ENCODE measurements at places on chromosomes 2 and 18. TPM values are rescaled to one million over a fixed set of nuclear protein-coding genes. Genes with fewer than 3 reads are reported as not detected.

Gene LRRTM4
- 4.2 TPM for total RNA-seq

Gene ZNF521
- 21.4 TPM for total RNA-seq

Gene TNFRSF11A
- total RNA-seq, result 15.2 TPM

Gene RBM43
- 2.3 TPM for total RNA-seq

Gene DYNAP
- not detected for total RNA-seq

Gene ST8SIA5
- total RNA-seq, result 0.73 TPM

Gene C2orf92
- 14.9 TPM for total RNA-seq

Gene BABAM2
- total RNA-seq, result 40.5 TPM

Gene GATA6
- 158 TPM for total RNA-seq

Gene NPAS2
- 1.1 TPM for total RNA-seq

DNA sequence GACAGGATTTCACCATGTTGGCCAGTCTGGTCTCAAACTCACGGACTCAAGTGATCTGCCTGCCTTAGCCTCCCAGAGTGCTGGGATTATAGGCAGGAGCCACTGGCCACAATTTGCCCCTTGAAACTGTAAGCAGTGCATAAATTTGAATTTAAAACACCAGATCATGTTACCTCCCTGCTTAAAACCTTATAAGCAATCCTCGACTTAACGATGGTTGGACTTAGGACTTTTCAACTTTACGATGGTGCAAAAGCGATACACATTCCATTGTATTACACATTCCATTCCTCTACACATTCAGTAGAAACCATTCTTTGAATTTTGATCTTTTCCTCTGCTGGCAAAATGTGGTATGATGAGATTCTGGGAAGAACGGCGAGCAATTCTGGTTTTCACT is 23.2 kb upstream of the EFR3B start:
- no peak for DNase-seq

DNA sequence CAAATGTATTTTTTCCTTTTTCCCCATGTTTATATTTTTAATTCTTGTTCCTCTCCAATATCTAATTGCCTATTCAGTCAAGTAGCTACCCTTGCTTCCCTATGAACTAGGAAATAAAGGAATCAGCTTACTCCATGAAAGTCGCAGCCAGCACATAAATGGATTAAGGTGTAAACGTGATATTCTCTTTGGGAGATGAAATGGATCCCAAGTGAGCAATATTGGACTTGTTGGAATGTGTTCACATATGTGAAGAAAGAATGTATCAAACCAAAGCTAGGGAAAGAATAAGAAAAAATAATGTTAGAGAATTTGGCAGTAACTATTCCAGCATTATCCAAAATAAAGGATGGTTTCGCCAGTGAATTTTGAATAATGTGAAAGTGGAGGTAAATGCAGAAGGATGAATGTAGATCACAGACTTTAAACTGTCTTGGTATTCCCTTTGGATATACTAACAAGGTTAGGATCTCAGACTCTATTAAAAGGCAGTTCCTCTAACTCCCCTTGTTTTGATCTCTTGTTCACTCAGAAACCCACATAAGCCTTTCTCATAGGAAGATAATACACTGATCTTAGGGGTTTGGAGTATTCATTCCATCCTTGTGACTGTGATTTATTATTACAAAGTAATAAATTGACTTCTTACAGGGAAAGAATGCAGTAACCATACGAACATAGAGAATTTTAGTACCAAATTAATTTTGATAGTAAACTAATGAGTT is 208.1 kb downstream of the BABAM2 start:
- DNase-seq, result no peak

GRCh38 chr2:141641462-141641861 is 489.4 kb downstream of the LRP1B start:
- DNase-seq, result no peak

DNA sequence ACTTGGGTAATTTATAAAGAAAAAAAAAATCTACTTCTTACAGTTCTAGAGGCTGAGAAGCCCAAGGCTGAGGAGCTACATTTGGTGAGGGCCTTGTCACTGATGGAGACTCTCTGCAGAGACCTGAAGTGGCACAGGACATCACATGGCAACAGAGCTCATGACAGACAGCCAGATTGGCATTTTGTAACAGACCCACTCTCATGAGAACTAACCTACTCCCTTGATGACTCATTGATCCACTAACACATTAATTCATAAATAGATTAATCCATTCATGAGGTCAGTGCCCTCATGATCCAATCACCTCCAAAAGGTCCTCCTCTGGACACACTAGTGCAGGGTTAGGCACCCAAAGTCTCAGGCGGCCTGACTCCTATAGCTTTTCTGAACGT is 318.4 kb downstream of the GULP1 start:
- DNase-seq, result no peak

DNA sequence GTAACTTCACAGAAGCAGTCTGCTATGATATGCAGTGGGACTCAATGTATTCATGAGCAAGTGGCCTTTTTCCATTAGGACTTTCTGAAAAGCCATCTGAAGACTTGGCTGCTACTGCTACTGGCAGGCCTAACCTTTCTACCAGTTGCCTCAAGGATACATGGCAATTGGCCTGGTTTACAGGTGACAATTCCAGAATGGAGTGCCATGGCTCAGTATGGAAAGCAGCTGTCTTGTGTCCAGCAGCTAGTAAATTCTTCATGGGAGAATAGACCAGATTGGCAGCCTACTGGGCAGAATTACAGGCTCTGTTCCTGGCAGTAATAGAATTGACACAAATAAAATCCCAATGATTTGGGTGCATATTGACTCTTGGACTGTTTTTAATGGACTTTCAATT is 12.6 kb upstream of the TMX3 start:
- DNase-seq, result no peak

GRCh38 chr2:128799730-128800129 is 481.1 kb upstream of the HS6ST1 start:
- DNase-seq, result no peak

GRCh38 chr2:48693645-48694044 is 61.9 kb downstream of the LHCGR start:
- no peak for DNase-seq

DNA sequence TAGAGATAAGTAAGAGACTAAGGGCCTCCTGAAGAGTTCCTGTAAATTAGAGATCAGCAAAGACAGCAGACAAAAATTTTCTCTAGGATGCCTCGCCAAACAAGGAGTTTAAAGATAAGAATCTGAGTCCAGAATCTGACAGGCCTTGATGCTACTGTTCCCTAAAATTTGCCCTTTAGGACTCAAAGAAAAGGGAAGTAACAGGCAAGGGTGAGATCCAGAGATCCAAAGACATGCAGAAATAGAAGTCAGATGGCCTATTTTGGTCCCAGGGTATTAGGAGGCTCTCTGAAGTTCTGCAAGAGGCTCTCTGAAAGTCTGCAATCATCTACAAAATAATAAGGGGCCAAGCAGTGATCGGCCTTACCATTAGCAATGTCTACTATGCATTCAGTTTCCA is 33.0 kb downstream of the GALNT5 start:
- no peak for DNase-seq

GRCh38 chr2:64143169-64144056 is 807 bp downstream of the PELI1 start:
- peak; percentile 72 for DNase-seq

DNA sequence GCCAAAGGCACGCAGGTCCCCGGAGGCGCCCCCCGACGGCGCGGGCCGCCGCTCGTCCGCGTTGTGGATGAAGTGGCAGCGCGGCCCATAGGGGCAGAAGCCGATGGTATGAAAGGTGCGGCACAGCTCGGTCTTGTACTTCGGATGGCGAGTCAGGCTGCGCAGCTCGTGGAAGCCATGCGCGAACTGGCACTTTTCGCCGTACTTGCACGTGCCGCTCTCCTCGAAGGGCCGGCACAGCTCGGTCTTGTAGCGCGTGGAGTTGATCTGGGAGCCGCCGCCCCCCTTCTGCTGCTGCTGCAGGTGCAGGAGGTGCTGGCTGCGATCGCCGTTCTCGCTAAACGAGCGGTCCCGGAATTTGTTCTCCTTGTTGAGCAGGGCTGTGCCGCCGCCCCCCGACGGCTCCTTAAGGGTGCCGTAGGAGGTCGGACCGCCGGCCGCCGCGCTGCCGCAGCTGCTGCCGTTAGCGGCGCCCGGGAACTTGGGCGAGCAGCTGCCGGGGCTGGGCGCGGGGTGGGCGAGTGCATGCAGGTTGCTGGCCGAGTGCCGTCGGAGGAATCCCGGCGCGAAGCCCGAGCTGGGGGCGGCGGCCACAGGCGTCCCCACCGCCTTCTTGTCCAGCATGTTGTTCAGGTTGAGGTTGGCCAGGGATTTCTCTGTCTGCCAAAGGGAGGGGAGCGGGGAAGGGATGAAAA is 1.2 kb downstream of the ZFP36L2 start:
- DNase-seq, result peak; percentile 78

GRCh38 chr2:239387811-239388210 is 13.0 kb downstream of the HDAC4 start:
- DNase-seq, result no peak

DNA sequence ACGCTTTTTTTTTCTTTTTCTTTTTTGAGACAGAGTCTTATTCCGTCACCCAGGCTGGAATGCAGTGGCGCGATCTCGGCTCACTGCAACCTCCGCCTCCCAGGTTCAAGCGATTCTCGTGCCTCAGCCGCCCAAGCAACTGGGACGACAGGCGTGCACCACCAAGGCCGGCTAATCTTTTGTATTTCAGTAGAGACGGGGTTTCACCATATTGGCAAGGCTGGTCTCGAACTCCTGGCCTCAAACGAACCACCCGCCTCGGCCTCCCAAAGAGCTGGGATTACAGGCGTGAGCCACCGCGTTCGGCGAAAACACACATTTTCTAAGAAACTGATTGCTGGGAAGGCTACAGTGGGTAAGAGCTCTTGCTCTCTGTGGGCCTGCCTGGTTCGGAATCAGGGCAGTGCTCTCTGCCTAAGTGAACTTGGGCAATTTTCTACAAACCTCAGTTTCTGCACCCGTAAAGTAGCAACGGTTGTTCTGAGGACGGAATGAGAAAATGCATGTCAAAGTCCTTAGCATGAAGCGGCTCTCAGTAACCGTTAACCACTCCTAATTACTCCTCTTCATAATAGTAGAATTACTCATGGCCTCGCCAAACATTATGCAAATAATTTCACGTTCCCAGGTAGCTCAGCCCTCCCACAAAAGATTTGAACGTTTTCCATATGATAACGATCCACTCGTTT is 1.0 kb upstream of the PMAIP1 start:
- DNase-seq, result peak; percentile 67

DNA sequence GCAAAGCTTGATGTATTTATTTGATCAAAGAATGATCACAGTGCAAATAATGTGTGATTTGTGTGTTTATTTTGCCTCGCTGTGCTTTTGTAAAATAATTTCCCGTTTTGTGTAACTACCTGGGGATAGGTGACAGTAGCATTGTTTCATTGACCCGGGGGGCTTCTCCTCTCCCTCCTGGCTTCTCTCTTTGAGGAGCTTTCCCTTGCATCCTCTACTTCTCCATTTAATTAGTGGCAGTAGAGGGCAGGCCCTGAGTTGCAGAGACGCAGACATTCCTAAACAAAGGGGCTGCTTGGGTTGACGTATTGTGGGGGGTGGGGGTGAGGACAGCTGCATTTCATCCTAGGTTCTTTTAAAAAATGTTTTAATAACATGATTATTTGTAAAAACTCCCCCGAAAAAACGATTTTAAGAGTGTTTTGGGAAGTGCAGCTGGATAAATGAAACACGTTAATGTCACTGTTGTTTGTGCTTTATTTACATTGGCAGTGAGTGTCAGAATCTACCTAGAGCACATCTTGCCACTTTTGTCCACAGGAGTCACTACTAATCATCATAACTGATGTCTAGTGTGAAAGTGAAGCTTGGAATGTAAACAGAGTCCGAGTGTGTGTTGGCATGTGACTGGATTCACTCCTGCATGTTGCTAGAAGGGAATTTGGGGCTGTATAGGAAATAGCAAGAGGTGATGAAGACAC is 2.2 kb downstream of the NEDD4L start:
- DNase-seq, result peak; percentile 71

- DNase-seq, result no peak
Observed at GRCh38 chr2:174005801-174006419, 40.7 kb upstream of the SP3 start.

- DNase-seq, result peak; percentile 50
Observed at GRCh38 chr2:173159791-173160463, 84.3 kb downstream of the MAP3K20 start.

DNA sequence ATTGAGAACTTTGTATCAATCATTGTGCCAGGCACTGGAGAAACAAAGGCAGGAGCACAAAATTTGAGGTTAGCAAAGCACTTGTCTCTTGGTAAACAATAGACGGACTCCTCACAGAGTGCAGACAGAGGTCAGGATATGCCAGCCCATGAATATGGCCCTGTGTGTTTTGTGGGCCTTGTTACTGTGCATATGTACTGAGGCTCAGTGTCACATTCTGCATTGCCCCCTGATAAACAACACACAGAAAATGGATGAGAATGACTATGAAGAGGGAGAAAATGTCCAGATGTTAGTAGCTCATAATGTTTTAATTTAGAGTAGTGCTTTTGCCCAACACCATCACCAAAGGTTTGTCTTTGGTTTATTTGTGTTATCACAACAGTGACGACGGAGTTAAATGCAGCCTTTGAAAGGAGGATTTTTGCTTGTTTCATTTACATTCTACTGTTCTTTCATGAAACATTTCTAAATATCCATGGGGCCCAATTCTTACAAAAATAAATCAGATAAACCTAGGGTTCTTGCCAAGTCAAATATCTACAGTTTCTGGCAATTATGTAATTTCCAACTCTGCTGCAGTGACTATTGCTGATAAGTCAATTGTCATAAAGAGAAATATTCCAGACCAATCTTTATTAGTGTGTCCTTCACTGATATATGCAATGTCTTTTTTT is 14.6 kb upstream of the NT5C1B start:
- no peak for DNase-seq

DNA sequence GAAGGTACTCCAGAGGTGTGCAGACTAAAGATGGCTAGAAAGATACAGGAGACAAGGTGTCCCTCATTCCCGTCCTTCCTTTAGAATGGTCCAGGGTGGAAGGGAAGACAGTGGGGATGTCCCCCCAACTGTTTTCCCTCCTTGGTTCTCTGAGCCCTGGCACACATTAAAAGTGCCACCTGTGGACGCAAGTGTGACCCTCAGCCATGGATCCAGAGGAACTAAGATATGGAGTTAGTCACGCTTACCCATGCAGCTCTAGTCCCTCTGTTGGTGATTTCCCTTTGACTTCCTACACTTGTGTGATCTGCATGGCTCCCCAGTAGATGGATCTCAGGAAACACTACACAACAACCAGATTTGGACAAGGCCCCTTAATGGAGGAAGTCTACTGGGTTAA is 113.1 kb upstream of the SRD5A2 start:
- no peak for DNase-seq

Data from endodermal cell (in vitro differentiated cells).